ENCODE measurements at places on chromosomes 4 and X.
A peak's percentile ranks its signal among the peaks of the same experiment; 100 is the strongest.

GRCh38 chrX:111035991-111036390 is 60.0 kb upstream of the PAK3 start:
- no peak for DNase-seq
- H3K4me3 ChIP-seq = no peak overlapping the region
- H3K27ac ChIP-seq = no peak overlapping the region
- H3K4me1 ChIP-seq = no peaks in the 10 kb centered on the region
- no peaks in the 10 kb centered on the region for H3K36me3 ChIP-seq
- H3K27me3 ChIP-seq = no peaks in the 10 kb centered on the region

GRCh38 chrX:153539171-153539978 is 21.9 kb downstream of the ATP2B3 start:
- peak; percentile 46 for DNase-seq
- H3K4me1 ChIP-seq = no peaks in the 10 kb centered on the region
- H3K27me3 ChIP-seq = peaks cover 7% of the 10 kb centered on the region
- no peaks in the 10 kb centered on the region for H3K36me3 ChIP-seq
- no peak overlapping the region for H3K27ac ChIP-seq

GRCh38 chrX:135484641-135485289 is 35.7 kb upstream of the INTS6L start:
- no peak for DNase-seq
- H3K4me1 ChIP-seq = no peaks in the 10 kb centered on the region
- peaks cover 8% of the 10 kb centered on the region for H3K27me3 ChIP-seq
- H3K27ac ChIP-seq = no peak overlapping the region
- no peak overlapping the region for H3K4me3 ChIP-seq

- H3K4me3 ChIP-seq = no peak overlapping the region
- no peak for DNase-seq
Observed at GRCh38 chrX:152641256-152641875, 3.7 kb downstream of the GABRQ start.

- no peaks in the 10 kb centered on the region for H3K27me3 ChIP-seq
- DNase-seq = no peak
- no peak overlapping the region for H3K4me3 ChIP-seq
- no peak overlapping the region for H3K27ac ChIP-seq
- no peaks in the 10 kb centered on the region for H3K36me3 ChIP-seq
Observed at GRCh38 chr4:187227907-187228704, 504.4 kb upstream of the FAT1 start.

- no peaks in the 10 kb centered on the region for H3K27me3 ChIP-seq
- no peak for DNase-seq
- no peak overlapping the region for H3K4me3 ChIP-seq
- no peaks in the 10 kb centered on the region for H3K36me3 ChIP-seq
- no peak overlapping the region for H3K27ac ChIP-seq
Observed at GRCh38 chrX:21905953-21906352, 34.6 kb upstream of the SMS start.

- no peak within 1 kb of the TSS for H3K27ac ChIP-seq
- H3K4me1 ChIP-seq = no peaks in the 10 kb centered on the region
- H3K27me3 ChIP-seq = no peaks in the 10 kb centered on the region
- H3K4me3 ChIP-seq = no peak within 1 kb of the TSS
- no peaks in the 10 kb centered on the region for H3K36me3 ChIP-seq
Observed at GRCh38 chrX:115233497-115234455, at the start of gene LRCH2. LRCH2 (minus strand) TSS chrX:115234096; CDS start chrX:115234041, 55 bp downstream.

DNA sequence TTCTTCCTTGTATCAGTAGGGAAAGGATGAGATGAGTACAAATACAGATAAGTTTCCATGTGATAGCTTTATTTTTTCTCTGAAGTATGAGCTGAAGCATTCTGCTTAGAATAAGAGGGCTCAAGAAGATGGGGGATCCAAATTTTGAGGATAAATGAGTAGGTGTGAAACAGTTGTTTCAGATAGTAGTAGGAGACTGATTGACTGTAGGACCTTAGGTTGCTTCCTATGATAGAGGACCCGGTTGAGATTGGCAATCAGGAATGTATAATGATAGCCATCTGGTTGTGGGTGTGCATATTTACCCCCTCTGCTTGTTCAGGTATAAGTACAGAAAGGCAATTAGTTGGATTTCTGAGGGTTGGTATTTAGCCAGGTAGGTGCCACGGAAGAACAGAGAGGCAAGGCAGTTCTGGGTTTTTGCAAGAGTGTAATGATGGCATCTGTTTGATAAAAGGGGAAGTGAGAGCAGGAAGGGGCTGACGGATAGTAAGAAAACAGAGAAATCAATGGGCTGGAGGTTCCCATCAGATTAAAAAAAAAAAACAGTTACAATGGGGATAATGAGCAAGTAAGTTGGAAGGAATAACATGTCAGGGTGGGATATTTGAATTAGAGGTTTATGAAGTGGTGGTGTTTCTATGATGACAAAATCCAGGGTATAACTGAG is 13.7 kb downstream of the OCRL start:
- H3K27me3 ChIP-seq = peaks cover 7% of the 10 kb centered on the region
- DNase-seq = no peak
- no peaks in the 10 kb centered on the region for H3K36me3 ChIP-seq

GRCh38 chr4:30929649-30930048 is 209.5 kb downstream of the PCDH7 start:
- H3K36me3 ChIP-seq = no peaks in the 10 kb centered on the region
- no peaks in the 10 kb centered on the region for H3K27me3 ChIP-seq
- H3K4me1 ChIP-seq = no peaks in the 10 kb centered on the region
- no peak overlapping the region for H3K4me3 ChIP-seq
- DNase-seq = no peak

GRCh38 chr4:70120323-70120722 is 33.7 kb upstream of the PRR27 start:
- H3K4me1 ChIP-seq = no peaks in the 10 kb centered on the region
- no peak overlapping the region for H3K4me3 ChIP-seq
- DNase-seq = no peak
- no peak overlapping the region for H3K27ac ChIP-seq
- H3K36me3 ChIP-seq = no peaks in the 10 kb centered on the region
- no peaks in the 10 kb centered on the region for H3K27me3 ChIP-seq

DNA sequence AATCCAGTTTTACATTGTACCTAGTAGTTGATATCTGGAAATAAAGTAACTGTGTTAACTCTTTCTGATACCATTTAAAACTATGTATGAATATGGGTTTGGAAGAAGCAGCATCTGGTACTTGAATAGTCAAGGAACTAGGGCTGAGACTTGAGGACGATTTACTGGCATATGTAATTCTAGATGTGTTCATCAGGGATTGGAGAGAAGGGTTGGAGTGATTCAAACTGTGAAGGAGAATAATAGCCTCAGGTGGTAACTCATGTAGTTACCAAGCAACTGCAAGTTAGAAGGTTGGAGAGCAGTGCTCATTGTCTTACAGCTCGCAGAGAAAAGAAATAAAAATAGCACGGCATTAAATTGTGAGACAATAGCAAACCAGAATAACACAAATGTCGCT is 29.5 kb upstream of the TXLNG start:
- no peak overlapping the region for H3K4me3 ChIP-seq
- no peaks in the 10 kb centered on the region for H3K4me1 ChIP-seq
- H3K27ac ChIP-seq = no peak overlapping the region
- no peak for DNase-seq

DNA sequence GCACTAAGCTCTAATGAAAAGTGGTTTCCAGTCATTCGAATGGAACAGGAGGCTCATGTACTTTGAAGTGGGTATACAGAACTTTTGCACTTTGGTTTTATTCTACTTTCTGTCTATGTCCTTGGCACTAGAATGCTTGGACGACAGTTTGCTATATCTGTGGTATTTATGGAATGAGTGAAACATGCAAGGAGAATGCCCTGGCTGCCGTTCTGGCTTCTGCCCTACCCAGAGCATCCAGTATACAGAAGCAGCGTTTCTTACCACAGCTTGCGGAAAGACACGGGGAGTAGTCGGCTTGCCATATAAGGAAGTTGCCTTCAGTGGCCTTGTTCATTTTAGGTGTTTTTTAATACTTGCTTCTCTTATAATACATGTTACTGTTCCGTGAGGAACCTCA is 98.0 kb downstream of the TBL1X start:
- no peak overlapping the region for H3K27ac ChIP-seq
- H3K4me3 ChIP-seq = no peak overlapping the region
- no peaks in the 10 kb centered on the region for H3K27me3 ChIP-seq
- DNase-seq = no peak
- H3K4me1 ChIP-seq = peaks cover 18% of the 10 kb centered on the region

DNA sequence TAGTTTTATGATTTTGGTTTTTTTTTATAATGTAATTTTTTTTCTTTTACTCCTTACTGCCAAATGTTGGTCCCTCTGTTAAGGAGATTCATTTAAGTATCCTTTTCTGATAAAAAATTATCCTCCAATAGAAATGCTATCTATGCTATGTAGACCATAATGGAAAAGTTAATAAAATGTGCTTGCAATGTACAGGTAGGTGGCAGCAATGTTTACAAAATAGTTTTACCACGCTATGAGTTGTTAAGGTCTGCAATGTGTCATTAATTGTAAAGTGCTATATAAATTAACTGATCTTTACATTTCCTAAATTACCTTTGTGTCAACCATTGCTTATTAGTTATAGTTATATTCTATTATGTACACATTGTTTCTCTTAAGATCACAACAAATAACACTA is 3.8 kb upstream of the CENPC start:
- H3K4me1 ChIP-seq = peaks cover 11% of the 10 kb centered on the region
- H3K27me3 ChIP-seq = no peaks in the 10 kb centered on the region
- peaks cover 15% of the 10 kb centered on the region for H3K36me3 ChIP-seq

- H3K4me3 ChIP-seq = no peak overlapping the region
- peaks cover 9% of the 10 kb centered on the region for H3K36me3 ChIP-seq
- no peaks in the 10 kb centered on the region for H3K27me3 ChIP-seq
- peak overlapping the region; percentile 13 for H3K27ac ChIP-seq
- peak; percentile 62 for DNase-seq
Observed at GRCh38 chrX:47384502-47384901, 14.1 kb downstream of the ZNF157 start.
